ENCODE measurements at places on chromosomes 3 and 15.

DNA sequence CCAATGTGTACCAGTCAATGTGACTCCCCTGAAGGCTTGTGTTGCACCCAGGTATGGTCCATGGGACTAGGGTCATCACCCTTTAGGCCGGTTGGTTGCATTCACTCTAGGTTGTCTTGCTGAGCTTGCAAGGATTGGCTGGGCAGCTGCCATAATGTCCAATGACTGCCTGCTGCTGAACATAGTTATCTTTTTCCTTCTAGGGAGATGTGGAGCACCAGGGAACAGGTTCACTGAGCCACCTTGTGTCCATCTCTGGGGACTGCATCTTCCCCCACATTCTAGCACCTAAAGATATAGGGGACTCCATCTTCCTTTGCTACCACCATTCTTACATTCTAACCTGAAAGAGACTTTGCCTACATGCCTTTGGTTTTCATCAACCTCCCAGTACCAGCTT lies 580.4 kb upstream of the TBL1XR1 start:
- peak; percentile 76 for DNase-seq

DNA sequence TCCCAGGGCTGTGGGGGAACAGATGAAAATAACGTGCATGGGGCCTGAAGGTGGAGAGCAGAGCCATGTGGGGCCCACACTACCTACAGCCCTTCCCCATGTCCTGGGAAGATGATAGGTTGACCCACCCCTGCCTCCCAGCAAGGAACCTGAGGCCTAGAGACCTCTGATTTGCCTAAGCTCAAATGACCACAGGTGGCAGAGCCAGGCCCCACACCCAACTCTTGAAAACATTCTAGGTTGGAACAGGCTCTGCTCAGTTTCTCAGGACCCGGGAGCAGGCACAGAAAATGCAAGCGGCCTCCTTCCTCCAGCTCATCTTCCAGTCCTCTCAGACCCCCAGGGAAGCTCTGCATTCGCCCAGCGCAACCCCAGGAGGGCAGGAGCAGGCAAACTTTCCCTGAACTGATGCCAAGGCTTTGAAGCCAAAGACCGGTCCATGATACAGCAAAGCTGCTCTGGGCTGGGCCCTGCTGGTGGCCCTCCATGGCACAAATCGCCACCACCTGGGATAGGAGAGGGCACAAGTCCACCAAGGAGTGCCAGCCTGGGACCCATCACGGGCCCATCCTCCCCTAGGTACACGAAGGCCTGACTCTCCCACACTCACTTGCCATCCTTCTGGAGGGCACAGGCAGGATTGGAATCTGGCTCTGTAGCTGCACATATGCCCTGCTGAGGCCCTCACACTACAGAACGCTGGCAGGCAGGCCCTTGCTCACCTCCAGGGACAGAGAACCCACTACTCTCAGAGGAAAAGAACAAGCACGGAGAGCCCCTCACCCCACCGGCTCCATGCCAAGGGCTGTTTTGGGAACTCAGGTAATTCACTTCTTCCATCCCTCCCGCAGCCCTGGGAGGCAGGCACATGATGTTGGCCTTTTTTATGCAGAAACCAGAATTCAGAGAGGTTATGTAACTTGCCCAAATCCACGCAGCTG lies 51.0 kb upstream of the FURIN start:
- DNase-seq = no peak

DNA sequence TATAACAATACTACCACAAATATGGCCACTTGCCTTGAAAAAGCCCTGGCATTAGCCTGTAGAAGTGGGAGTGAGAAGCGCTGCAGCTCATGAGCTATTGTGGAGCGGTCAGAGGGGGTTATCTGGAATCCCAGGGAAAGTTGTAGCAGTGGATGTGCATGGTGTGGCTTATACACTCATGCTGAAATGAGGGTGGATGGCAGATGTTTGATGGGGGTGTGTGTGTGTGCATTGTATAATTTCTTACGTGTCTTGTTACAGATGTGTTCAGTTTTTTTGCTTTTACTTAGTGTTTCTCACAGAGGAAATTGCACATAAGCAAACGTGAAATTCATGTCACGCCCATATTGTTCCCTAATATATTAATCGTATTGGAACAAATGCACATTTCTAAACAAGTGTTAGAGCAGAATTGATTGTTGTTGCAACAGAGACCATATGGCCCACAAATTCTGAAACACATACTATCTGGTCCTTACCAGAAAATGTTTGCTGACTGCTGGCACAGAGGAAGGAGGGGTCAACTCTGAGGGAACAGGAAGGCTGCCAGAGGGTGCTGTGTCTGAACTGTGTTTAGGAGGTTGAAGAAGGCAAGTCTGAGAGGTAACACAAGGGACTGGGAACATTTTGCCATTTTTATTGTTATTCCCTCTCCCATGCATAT lies 200.0 kb upstream of the CFAP20DC start:
- DNase-seq = no peak

DNA sequence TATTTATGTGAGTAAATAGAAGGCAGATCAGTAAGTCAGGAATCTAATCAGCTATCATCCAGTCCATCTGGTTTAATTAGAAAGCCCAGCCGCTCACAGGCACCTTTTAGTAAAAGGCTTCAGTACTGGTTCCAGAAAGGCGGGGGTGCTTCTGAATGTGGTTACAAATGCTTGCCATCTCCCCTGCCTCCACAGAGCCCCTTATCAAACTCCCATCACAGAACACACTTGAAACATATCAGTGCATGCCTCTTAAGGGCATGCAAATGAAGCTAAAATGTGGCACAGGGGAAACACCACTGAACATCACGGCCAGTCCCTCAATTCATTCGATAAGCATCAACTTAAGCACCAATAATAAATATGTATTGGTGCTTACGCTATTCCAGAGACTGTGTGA lies 261.4 kb downstream of the RORA start:
- DNase-seq = no peak

DNA sequence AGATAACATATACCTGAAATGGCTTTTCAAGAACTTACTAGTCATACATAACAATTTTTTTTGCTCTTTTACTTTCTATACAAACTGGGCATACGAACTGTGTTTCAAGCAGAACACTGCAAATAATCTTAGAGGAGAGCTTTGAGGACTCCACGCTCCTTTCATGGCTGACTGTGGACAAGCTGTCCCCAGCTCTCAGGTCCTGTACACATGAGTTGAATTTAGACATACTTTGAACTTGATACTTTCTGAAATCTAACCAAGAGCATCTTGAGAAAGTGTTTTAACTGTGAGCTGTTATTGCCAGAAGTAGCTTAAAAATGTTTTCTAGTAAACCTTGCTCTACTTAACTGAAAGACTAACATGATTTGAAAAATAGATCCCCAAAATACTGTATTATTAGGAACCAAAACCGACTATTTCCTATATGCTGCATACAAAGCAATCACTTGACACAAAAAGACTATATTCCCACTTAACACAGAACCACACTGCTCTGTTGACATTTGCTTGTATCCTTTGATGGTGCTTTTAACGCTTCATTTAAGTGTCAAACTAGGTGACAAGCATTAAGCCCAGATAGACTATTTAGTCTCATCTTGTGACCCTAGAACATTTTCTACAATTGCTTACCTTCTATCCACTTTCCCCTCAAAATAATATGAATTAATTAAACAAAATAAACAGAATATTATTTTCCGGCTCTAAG lies 755.8 kb downstream of the ROBO1 start:
- DNase-seq = no peak

GRCh38 chr15:25451501-25451900 lies 12.7 kb upstream of the UBE3A start:
- DNase-seq = no peak

Measured in iris pigment epithelial cell (primary cell).